ENCODE measurements at places on chromosomes 3 and 15. TPM values are rescaled to one million over a fixed set of nuclear protein-coding genes. Genes with fewer than 3 reads are reported as not detected.

GRCh38 chr3:148756311-148756710 lies 58.6 kb downstream of the AGTR1 start:
- no peak for DNase-seq
- H3K4me1 ChIP-seq, result no peaks in the 10 kb centered on the region
- no peak overlapping the region for H3K27ac ChIP-seq
- H3K4me3 ChIP-seq, result no peak overlapping the region
- no peaks in the 10 kb centered on the region for H3K36me3 ChIP-seq
- H3K27me3 ChIP-seq, result peaks cover 12% of the 10 kb centered on the region

The ARMC8 gene
- 40.8 TPM for polyA plus RNA-seq

GRCh38 chr3:37210230-37210629 lies 35.8 kb upstream of the LRRFIP2 start:
- DNase-seq, result no peak
- H3K36me3 ChIP-seq, result no peaks in the 10 kb centered on the region
- no peaks in the 10 kb centered on the region for H3K4me1 ChIP-seq
- no peaks in the 10 kb centered on the region for H3K27me3 ChIP-seq

DNA sequence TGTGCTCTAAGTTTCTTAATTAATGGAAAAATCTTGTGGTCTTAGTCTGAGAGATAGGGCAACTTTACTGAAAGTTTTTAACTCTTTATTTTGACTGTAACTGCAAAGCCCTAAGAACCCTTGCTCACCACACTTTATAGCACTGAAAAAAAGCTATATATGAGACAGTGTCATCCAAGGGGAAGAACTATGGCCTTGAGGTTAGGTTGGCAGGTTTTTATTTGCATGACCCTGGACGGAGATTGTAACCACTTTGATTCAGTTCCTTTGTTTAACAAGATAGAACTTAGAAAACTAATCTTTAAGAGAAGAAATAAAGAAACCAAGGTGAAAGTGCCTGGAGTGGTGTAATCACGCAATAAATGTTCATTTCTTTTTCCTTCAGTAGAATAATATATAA lies 30.6 kb upstream of the LYSMD4 start:
- DNase-seq, result no peak
- H3K4me1 ChIP-seq, result no peaks in the 10 kb centered on the region
- no peaks in the 10 kb centered on the region for H3K36me3 ChIP-seq
- no peak overlapping the region for H3K27ac ChIP-seq
- H3K27me3 ChIP-seq, result peaks cover 1% of the 10 kb centered on the region
- H3K4me3 ChIP-seq, result no peak overlapping the region

The LINGO1 gene
- not detected for polyA plus RNA-seq

DNA sequence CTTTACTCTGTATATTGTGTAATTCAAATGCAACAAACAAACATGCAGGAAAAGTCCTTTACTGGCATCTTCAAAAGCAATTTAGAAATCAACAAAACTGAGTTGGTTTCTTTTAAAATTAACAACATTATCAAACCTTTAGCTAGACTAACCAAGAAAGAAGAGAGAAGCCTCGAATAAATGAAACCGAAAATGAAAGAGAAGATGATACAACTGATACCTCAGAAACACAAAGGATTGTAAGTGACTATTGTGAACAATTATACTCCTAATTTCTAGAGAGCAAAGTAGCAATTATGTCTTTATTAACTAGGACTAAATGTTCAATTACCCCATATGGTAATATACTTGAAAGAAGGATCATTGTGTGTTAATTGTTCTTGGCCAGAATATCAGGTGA lies 49.2 kb upstream of the P3H2 start:
- H3K27ac ChIP-seq, result no peak overlapping the region
- peaks cover 4% of the 10 kb centered on the region for H3K27me3 ChIP-seq
- peak overlapping the region; percentile 72 for H3K4me3 ChIP-seq
- DNase-seq, result no peak
- H3K36me3 ChIP-seq, result no peaks in the 10 kb centered on the region

DNA sequence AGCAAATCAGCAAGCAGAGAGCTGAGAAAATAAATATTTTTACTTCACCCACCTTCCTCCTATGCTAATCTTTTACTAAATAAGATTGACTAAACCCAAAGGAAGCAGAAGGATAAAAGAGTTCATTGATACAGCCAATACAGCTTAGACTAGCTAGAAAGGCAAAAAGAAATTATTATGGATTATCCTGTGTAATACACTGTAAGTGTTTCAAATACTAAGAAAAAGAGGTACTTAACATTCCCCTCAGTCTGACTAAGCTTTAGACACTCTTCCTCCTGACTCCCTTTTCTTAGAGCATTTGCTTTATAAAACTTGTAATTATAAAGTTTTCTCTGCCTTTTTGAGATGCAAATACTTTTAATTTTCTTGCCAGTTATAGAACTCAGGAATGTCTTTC lies 848.9 kb upstream of the CADM2 start:
- H3K4me1 ChIP-seq, result no peaks in the 10 kb centered on the region
- DNase-seq, result no peak
- H3K27ac ChIP-seq, result no peak overlapping the region
- H3K36me3 ChIP-seq, result no peaks in the 10 kb centered on the region

The IQCF5 gene
- not detected for polyA plus RNA-seq

The SNTN gene
- not detected for polyA plus RNA-seq

The UTS2B gene
- not detected for polyA plus RNA-seq

The KPNA4 gene
- 8.1 TPM for polyA plus RNA-seq

DNA sequence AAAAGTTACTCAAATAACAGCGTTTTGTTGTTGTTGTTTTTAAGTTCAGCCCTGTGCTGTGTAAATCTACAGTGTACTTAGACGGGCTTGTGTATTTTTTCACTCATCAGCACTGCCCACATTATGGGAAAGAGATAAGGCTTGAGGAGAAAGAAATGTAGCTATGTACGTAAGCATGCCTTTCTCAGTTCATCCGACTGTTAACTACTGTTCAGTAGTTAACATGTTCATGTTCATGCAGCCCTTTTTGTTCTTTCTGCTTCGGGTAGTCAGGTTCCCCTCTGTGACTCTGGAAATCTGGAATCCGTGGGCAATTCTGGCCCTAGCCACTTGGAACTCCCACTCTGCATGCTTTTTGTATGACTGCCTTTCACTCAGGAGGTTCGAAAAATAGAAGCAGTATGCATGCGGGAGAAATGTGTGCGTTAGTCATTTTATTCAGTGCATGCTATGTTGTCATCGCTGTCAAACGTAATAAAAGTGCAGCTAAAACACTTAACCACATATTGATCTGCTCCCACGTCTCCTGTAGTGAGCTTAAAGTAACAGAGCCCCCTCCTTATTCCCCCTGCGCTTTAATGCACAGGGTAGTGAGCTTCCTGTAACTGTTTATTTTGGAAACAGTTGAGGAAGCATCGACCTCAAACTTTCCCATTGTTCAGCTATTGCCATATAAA lies 283.1 kb upstream of the NR2F2 start:
- peaks cover under 1% of the 10 kb centered on the region for H3K4me1 ChIP-seq
- no peak overlapping the region for H3K27ac ChIP-seq
- H3K36me3 ChIP-seq, result no peaks in the 10 kb centered on the region
- DNase-seq, result no peak
- peaks cover 18% of the 10 kb centered on the region for H3K27me3 ChIP-seq

- no peak for DNase-seq
- no peak overlapping the region for H3K27ac ChIP-seq
- H3K4me1 ChIP-seq, result peaks cover 15% of the 10 kb centered on the region
- no peaks in the 10 kb centered on the region for H3K27me3 ChIP-seq
- no peak overlapping the region for H3K4me3 ChIP-seq
These were observed 194.6 kb upstream of the BCL6 start for GRCh38 chr3:187939891-187940290.

The SAMD7 gene
- not detected for polyA plus RNA-seq

The ITGB5 gene
- polyA plus RNA-seq, result 0.46 TPM

GRCh38 chr15:73981761-73982221 lies 10.3 kb downstream of the STOML1 start:
- DNase-seq, result no peak
- H3K4me1 ChIP-seq, result peaks cover 49% of the 10 kb centered on the region
- peaks cover 6% of the 10 kb centered on the region for H3K36me3 ChIP-seq

- peaks cover 9% of the 10 kb centered on the region for H3K27me3 ChIP-seq
- H3K27ac ChIP-seq, result no peak overlapping the region
- no peaks in the 10 kb centered on the region for H3K4me1 ChIP-seq
- H3K4me3 ChIP-seq, result no peak overlapping the region
- no peak for DNase-seq
These were observed 243.5 kb upstream of the SEMA6D start for GRCh38 chr15:47473832-47474231.

- H3K27me3 ChIP-seq, result peaks cover 35% of the 10 kb centered on the region
- peak overlapping the region; percentile 41 for H3K4me3 ChIP-seq
- peak overlapping the region; percentile 17 for H3K27ac ChIP-seq
- peak; percentile 82 for DNase-seq
- peaks cover 4% of the 10 kb centered on the region for H3K4me1 ChIP-seq
These were observed 14.4 kb upstream of the MRPS22 start for GRCh38 chr3:139329364-139329850.
